ENCODE measurements at places on chromosomes 16 and 17. TPM values are rescaled to one million over a fixed set of nuclear protein-coding genes. Genes with fewer than 3 reads are reported as not detected.

NOTUM gene
- not detected for total RNA-seq

MT4 gene
- not detected for total RNA-seq

CHST5 gene
- total RNA-seq = not detected

KRTAP1-5 gene
- not detected for total RNA-seq

NLRC3 gene
- 98.8 TPM for total RNA-seq

ABCA6 gene
- total RNA-seq = 1.6 TPM

GRCh38 chr17:56935461-56935860 is 21.6 kb upstream of the TRIM25 start:
- no peaks in the 10 kb centered on the region for H3K4me1 ChIP-seq
- H3K27me3 ChIP-seq = no peaks in the 10 kb centered on the region
- no peak for DNase-seq
- no peak overlapping the region for H3K27ac ChIP-seq
- H3K36me3 ChIP-seq = peaks cover 28% of the 10 kb centered on the region
- H3K4me3 ChIP-seq = no peak overlapping the region

DNA sequence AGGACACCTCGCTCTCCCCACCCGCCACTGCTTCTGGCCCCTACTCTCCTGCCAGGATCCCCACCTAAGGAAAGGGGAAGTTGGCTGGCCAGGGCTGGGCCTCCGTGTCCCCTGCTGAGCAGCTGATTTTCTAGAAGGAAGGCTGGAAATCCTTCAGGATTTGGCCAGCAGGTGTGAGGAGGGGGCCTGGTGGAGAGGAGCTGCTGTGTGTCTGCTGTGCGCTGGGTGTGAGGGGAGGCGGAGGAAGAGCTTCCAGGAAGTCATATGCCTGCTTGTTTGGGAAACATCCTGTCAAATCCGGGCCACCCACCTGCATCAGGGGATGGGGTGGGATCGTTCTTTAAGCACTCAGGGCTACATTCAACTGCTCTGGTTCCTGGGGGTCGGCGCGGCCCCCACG is 28.6 kb downstream of the TPSG1 start:
- no peak for DNase-seq
- H3K4me3 ChIP-seq = no peak overlapping the region
- H3K27me3 ChIP-seq = no peaks in the 10 kb centered on the region
- H3K27ac ChIP-seq = no peak overlapping the region
- H3K36me3 ChIP-seq = no peaks in the 10 kb centered on the region
- no peaks in the 10 kb centered on the region for H3K4me1 ChIP-seq

DNA sequence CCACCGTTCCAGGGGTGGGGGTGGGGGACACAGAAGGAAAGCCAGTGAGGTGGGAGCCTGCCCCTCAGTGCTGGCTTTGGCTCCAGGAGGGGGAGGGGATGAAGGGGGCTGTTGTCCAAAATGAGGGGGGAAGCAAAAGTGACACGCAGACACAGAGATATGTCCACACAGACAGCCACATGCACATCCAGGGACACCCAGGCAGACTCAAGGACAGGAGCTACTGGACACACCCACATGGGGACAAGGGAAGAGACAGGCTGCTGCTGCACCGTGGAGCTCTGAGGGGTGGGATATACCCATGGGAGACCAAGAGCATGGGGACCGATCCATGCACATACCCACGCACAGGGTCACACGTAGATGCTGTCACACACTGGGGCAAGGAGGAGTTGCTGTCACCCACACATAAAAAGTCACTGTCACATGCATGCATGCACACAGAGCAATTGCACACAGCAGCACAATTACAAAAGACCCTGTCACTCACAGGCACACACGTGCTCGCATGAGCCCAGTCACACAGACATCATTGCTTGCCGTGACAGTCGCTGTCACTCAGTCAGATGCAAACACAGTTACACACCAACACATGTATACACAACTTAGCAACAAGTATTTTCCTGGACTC is 1.3 kb downstream of the THRA start:
- peak overlapping the region; percentile 79 for H3K4me3 ChIP-seq
- H3K27me3 ChIP-seq = no peaks in the 10 kb centered on the region
- no peak for DNase-seq
- H3K4me1 ChIP-seq = peaks cover 58% of the 10 kb centered on the region

DNA sequence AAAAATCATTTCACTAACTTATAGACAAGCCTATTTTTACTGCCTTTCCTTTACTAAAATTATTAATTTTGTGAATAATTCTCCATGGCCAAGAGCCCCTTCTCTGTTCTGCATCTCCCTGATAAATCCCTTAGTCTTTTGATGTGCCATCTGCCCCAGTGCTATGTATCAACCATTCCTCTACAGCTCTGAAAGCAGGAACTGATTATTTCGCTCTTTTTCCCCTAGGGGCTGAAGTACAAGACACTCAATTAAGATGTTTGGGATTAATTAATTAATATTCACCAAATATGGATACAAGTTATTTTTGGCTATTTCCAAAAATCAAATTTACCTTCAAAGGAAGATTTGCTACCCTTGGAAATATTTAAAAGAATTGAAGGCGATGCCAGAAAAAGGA is 26.6 kb downstream of the SSH2 start:
- H3K4me3 ChIP-seq = no peak overlapping the region
- H3K36me3 ChIP-seq = no peaks in the 10 kb centered on the region
- DNase-seq = no peak
- no peak overlapping the region for H3K27ac ChIP-seq
- H3K27me3 ChIP-seq = no peaks in the 10 kb centered on the region

- H3K4me1 ChIP-seq = no peaks in the 10 kb centered on the region
- no peak overlapping the region for H3K27ac ChIP-seq
- H3K27me3 ChIP-seq = no peaks in the 10 kb centered on the region
- no peak overlapping the region for H3K4me3 ChIP-seq
Observed at GRCh38 chr16:20285993-20286499, 41.3 kb downstream of the GP2 start.

DNA sequence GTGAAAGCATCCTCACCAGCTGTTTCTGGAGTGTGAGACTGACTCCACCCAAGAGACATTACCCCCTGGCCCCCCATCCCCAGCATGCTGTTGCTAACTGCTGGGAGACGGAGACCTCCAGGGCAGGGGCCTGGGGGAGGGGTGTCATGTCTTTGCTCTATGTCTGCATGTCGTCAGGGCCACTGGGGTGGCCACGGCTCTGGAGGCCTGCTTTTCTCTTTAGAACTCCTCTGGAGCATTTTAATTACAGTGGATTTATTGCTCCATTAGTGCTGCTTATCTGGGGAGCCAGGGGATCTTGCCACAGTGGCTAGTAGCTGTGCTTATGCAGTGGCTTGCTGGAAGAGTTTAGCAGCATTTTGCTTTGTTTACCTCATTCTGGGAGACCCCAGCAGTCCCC is 32.3 kb downstream of the CLEC16A start:
- H3K4me3 ChIP-seq = no peak overlapping the region
- no peaks in the 10 kb centered on the region for H3K4me1 ChIP-seq
- H3K27ac ChIP-seq = no peak overlapping the region
- no peaks in the 10 kb centered on the region for H3K27me3 ChIP-seq

DNA sequence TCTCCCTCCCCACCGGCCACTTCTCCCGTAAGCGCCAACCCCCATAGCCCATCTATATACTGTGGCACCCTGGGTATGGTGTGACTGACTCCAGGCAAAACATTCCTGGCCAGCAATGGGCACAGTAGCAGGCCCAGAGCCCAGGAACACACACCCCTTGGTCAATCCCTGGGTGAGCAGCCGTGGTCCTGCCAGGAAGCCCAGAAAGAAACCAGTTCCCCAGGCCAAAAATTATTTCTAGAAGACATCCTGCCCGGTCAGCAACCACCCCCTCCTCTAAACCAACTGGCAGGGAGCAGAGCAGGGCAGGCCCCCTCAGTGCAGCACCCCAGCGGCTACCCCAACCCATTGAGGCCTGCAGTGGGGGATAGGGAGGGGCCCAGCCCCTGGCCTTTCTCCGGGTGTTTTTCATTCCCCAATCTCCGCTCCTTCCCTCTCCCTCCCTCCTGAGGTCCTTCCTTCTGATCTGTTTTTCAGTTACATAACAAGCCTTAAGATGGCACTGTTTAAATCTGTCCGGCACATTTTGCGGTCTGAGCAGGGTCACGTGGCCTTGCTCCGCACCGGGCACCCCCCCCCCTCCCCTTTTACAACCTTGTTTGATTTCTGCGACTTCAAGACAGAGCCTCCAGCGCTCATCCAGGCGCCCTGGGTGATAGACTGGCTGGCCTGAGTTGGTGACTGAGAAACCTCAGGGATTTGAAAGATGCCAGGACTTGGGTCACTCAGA is 2.0 kb downstream of the NPTX1 start:
- H3K4me1 ChIP-seq = peaks cover 69% of the 10 kb centered on the region
- H3K36me3 ChIP-seq = no peaks in the 10 kb centered on the region
- H3K27me3 ChIP-seq = peaks cover 44% of the 10 kb centered on the region
- peak; percentile 55 for DNase-seq

DNA sequence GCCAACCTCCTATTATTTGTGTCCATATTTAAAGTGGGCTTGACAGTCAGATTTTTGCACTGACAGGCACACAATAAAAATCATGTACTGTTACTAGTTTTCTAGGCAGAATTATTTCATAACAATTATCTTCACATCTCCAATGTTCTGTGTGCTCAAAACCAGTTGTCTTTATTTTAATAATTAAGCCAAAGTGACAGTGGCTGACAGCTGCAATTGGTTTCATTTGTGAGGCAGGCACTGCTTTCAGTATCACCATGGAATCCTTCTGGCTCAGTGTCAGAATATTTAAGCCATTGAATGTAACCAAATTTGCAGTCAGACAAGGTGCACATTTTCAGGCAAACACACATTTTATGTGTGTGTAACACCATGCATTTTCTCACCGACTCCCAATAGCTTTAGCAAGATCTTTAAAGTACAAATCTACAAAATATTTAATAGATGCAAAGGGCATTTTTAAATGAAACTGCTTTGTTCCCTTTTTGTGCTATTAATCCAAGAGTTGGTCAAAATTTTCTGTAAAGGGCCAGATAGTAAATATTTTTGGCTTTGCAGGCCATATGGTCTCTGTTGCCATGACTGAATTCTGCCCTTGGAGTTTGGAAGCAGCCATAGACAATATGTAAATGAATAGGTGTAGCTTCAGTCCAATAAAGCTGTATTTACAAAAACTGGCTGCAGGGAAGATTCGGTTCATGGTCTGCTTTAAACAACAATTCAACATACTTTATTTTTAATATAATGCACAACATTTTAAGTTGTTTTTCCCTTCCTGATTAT is 486.0 kb downstream of the KCNJ2 start:
- no peaks in the 10 kb centered on the region for H3K27me3 ChIP-seq
- H3K4me3 ChIP-seq = no peak overlapping the region
- DNase-seq = no peak
- no peak overlapping the region for H3K27ac ChIP-seq

DNA sequence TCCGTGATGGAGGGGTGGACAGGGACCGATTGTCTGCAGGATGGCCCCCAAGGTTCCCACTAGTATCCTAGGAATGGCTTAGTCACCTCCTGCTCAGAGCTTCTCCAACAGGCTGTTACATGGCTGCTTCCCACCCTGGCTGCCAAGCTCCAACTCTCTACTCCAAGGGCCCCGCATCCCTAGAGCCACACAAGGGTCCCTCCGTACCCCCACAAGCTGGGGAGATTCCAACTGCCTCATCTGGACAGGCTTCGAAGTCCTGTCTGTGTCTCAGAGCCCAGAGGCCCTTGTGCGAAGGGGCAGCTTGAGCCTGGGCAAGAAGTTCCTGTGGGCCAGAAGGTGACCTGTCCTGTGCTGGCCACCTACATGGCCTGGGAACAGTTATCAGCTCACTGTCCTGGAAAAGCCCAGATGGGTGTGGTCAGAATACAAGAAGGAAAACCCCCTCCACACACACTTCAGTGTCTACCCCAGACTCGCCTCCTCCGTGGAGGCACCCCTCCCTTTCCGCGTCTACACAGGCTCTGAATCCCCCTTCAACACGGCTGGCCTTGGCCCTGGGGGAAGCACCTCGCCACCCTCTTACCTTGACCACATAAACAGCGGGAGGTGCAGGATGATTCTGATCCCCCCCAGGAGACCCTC is 586 bp downstream of the MEAK7 start:
- no peaks in the 10 kb centered on the region for H3K27me3 ChIP-seq
- peaks cover 41% of the 10 kb centered on the region for H3K4me1 ChIP-seq
- H3K36me3 ChIP-seq = no peaks in the 10 kb centered on the region
- no peak overlapping the region for H3K27ac ChIP-seq
- peak overlapping the region; percentile 80 for H3K4me3 ChIP-seq

DNA sequence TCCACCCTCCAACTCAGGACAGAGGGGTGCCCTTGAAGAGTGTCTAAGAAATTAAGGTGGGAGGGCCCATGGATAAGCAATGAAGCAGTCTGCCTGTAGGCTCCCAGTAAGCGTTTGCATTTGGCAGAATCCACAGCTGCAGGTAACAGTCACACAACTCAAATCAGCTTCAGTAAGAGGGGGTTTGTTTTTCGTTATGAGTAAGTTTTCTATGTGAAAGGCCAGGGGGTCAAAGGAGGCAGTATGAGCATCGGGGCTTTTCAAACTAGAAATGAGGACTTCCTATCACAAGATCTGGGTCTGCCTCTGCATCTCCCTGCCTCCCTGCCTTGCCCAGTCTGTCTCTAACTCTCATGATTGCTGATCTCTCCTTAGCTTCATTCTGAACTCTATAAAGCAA is 128.1 kb upstream of the CCL2 start:
- H3K4me1 ChIP-seq = no peaks in the 10 kb centered on the region
- no peak overlapping the region for H3K27ac ChIP-seq
- H3K36me3 ChIP-seq = no peaks in the 10 kb centered on the region
- no peak overlapping the region for H3K4me3 ChIP-seq
- no peak for DNase-seq
- H3K27me3 ChIP-seq = no peaks in the 10 kb centered on the region

Data from natural killer cell (primary cell).